Lung (tissue), 17 donors: ENCODE measurements at places on chromosomes 12 and 14. TPM values are rescaled to one million over a fixed set of nuclear protein-coding genes. Genes with fewer than 3 reads are reported as not detected.

DNA sequence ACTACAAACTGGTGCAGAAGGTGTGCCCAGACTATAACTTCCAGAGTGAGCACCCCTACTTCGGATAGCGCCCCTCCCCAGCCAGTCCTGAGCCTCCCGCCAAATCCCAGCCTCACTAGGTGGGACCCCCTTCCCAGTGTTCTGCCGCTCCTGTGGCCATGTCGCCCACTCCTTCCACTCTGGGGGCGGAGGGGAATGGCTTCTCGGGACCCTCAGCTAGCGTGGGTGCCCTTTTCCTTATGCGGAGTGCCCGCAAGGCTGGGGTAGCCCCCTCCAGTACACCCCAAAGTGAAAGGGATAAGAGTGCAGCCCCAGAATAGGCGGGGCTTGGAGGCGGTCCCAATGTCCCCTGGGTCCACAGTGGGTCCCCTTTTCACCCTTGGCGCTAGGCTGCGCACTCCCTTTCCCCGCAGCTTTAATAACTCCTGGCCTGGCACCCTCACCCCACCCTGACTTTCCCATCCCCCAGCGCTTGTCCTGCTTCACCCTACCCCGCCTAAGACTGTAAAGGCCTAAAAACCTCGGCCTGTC lies 3.8 kb upstream of the SHMT2 start:
- no peak for DNase-seq

DNA sequence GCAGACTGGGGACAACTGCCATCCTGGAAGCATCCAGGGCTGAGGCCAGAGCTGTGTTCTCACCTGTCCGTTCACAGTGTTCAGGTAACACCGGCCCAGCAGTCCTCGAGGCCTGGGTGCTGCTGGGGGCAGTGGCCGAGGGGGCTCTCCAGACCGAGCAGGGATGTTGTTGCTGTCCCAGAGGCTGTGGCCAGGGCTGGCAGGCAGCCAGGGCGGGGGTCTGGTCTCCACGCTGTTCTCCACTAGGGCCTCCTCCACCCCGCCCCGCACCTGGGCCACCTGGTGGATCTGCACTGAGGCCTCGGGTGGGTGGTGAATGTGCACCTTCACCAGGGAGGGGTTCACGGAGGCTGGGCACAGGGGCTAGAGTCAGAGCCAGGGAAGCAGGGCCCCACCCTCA lies 57.4 kb downstream of the ISCA2 start:
- DNase-seq: no peak

GRCh38 chr12:80925237-80925636 lies 12.5 kb downstream of the LIN7A start:
- DNase-seq: no peak

CDC42BPB gene
- total RNA-seq: 97.9 TPM
